Suprapubic skin (tissue), 4 donors: ENCODE measurements at places on chromosomes 12 and 14. TPM values are rescaled to one million over a fixed set of nuclear protein-coding genes. Genes with fewer than 3 reads are reported as not detected.

Gene NFE2
- total RNA-seq: 5.9 TPM

Gene ZBTB42
- total RNA-seq: 6.9 TPM

Gene FBLN5
- total RNA-seq: 20.3 TPM

Gene TC2N
- 28.0 TPM for total RNA-seq

Gene P2RX2
- total RNA-seq: not detected

Gene INSM2
- total RNA-seq: not detected

Gene CLEC1A
- total RNA-seq: 2.1 TPM

Gene TMPRSS12
- not detected for total RNA-seq

Gene GSG1
- not detected for total RNA-seq

Gene RHEBL1
- 3.6 TPM for total RNA-seq

Gene LRRC10
- not detected for total RNA-seq

Gene HIGD1C
- total RNA-seq: not detected

Gene SLC38A1
- 110 TPM for total RNA-seq

Gene LGMN
- 41.9 TPM for total RNA-seq

Gene OTOGL
- total RNA-seq: 0.79 TPM

Gene CLEC6A
- total RNA-seq: not detected

Gene OVCH1
- total RNA-seq: 0.13 TPM

Gene RNFT2
- 0.40 TPM for total RNA-seq

Gene POLE
- total RNA-seq: 34.1 TPM

Gene PPP4R4
- total RNA-seq: 1.3 TPM

Gene GDF3
- not detected for total RNA-seq
